SK-MEL-5 (cell line): ENCODE measurements at places on chromosomes 1 and 21.
A peak's percentile ranks its signal among the peaks of the same experiment; 100 is the strongest.

- no peak for DNase-seq
These were observed 75.0 kb upstream of the PKN2 start for GRCh38 chr1:88609051-88609450.

DNA sequence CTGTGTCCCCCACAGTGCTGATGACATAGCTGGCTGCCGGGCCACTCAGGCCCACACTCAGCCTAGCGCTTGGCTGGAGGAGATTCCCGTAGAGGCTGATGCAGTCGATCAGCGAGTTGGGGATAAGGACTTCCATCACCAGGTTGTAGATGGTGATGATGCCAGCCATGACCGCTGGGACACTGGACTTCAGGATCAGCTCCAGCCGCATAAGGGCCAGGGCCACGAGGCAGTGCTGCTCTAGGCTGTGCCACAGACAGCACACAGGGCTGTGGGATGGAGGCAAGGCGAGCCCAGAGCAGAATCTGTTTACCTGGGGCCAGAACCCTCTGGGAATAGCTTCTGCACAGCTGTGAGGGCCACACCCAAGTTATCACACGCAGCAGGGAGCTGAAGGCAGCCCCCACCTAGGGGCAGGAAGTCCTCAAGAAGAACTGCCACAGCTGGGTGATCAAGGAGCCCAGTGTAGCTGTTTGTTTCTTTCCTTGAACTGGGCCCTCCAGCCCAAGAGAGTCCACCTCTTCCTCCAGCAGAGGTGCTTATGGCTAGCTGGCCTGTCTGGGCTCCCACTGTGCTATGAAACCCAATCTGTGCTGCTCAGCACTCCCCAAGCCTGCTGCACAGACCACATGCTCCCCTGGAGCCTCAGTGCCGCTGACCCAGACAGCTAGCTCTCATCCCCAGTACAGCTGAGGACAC, 6.2 kb downstream of the SLC2A1 start:
- no peak for DNase-seq

- DNase-seq = peak; percentile 25
These were observed 92.6 kb upstream of the VAV3 start for GRCh38 chr1:108057541-108057940.

- no peak for DNase-seq
These were observed 202.2 kb upstream of the KIAA0040 start for GRCh38 chr1:175394739-175395138.

GRCh38 chr1:24715658-24716057, 29.6 kb upstream of the CLIC4 start:
- no peak for DNase-seq

DNA sequence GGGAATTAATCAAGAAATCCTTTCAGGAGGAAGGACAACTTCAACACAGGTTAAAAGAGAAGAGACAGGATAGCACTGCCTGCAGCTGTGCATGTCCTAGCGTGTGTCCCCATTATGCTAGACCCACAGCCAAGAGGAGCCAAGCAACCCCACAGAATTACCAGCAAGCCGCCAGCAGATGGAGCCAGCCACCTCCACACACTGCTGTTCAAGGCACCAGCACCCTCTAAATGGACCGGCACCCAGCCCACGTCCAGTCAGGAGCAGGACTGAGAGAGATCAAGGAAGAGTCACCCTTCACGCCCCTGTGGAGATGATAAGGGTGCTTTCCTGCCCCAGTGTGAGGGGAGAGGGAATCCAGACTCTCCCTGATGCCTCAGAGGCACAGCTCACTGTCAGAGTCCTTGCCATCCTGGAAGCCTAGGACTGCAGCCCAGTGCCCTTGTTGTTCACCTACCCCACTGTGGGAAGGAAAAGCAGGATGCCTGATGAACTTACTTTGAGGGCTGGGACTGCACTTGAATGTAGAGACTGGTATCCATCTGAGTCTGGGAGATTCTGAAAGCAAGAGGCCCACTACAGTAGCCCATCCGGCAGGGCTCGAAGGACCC, 37.1 kb upstream of the CTTNBP2NL start:
- peak; percentile 58 for DNase-seq

DNA sequence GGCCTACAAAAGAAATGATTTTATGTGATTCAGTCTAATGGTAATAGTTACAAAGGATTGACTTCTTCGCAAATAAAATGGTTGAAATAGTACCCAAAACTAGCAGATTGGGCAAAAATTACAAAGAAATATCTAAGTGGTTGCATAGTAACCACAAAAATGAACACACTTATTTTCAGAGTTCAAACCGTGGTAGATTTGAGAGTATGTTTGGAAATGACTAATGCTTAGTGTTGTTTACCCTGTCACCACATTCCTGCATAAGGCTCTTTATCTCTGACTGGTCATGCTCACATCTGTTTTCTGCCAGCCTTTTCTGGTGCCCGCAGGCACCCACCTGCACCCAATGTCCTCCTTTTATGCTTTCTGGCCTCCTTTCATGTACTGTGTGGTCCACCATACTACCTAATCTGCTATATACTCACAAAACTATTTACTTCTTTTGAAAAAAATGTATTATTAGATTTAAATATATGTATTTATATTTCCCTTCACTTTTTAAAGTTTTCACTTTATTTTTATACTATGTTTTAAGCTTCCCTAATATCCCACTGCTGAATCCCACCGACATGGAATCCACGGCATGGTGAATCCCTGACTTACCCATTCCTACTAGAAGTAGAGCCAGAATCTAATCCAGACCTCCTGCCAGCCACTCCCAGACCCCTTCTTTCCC, 30.3 kb downstream of the PTPRC start:
- DNase-seq = no peak

GRCh38 chr1:23545851-23546250, 13.4 kb downstream of the ID3 start:
- no peak for DNase-seq

- DNase-seq = no peak
These were observed 13.9 kb upstream of the IL6R start for GRCh38 chr1:154391086-154391770.

DNA sequence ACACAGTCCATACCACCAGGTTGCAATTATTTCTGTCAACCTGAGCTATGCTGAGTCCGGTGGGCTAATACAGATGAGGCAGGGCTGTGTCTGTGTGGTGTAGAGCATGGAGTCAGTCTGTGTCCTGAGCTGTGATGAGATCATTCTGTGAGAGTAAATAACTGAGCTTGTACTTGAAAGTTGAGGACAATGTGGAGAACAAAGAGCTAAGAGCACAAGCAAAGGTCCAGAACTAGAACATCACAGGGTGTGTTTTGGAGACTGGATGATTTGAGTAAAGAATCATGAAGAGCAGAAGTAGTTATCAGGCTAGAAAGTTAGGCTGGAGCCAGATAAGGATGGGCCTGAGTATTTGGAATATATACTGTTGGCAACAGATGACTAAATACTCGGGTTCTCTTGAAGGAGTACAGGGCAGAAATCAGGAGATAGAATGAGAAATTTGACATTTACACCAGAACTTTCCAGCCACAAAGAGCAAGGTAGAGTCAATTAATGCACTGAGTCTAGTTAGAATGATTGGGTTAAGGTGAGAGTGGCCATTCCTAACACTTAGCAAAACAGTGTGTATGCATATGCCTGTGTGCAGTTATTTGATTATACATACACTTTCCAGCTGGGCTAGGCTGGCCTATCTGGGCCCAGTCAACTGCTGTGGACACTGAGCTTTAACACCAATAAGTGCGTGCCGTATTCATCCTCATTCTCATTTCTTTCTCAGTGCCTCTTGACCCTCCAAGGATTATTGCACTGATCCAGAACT, 48.8 kb downstream of the LEPR start:
- DNase-seq = no peak

DNA sequence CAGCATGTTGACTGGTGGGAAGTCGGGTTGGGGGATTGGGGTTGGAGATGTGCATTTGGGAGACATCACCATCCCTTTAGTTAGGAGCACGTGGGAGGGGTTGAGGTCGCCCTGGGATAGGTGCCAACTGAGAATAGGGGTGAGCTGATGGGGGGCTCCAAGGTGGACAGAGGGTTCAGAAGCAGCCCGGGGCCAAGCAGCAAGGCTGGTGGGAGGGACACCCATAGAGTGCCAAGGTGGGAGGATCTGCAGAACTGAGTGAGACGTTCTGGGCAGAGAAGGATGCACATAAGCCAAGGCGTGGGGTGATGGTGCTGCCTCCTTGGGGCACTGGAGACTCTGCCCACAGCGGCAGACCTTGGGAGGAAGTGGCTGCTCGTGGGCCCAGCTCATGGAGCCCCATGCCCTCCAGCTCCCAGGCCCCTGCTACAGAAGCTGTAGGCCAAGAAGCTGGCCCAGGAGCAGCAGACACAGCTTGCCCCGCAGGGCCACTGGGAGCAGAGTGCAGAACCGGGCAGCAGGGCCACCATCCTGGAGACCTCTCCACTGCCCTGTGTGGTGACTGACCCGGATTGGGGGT, 31.4 kb upstream of the PKP1 start:
- no peak for DNase-seq

GRCh38 chr1:13593511-13594131, 10.0 kb downstream of the PDPN start:
- DNase-seq = no peak

- no peak for DNase-seq
These were observed 713 bp upstream of the HMGCL start for GRCh38 chr1:23825762-23826522.

- no peak for DNase-seq
These were observed 4.9 kb upstream of the TENT5C start for GRCh38 chr1:117600966-117601365.

DNA sequence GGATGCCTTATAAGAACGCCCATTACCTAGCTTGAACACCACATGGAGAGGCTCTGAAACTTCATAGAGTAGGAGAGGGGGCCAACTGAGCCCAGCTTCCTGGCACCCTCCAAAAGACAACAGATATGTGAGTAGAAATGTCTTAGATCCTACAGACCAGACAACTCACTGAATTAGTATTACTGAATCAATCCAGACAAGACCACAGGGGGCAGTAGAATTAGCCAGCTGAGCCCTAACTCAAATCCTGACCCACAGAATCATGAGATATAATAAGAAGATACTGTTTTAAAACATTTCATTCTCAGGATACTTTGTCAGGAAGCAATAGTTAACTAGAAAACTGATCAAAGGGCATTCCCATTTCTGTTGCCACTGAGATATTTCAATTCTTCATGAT, 45.8 kb upstream of the C1orf21 start:
- DNase-seq = peak; percentile 28

DNA sequence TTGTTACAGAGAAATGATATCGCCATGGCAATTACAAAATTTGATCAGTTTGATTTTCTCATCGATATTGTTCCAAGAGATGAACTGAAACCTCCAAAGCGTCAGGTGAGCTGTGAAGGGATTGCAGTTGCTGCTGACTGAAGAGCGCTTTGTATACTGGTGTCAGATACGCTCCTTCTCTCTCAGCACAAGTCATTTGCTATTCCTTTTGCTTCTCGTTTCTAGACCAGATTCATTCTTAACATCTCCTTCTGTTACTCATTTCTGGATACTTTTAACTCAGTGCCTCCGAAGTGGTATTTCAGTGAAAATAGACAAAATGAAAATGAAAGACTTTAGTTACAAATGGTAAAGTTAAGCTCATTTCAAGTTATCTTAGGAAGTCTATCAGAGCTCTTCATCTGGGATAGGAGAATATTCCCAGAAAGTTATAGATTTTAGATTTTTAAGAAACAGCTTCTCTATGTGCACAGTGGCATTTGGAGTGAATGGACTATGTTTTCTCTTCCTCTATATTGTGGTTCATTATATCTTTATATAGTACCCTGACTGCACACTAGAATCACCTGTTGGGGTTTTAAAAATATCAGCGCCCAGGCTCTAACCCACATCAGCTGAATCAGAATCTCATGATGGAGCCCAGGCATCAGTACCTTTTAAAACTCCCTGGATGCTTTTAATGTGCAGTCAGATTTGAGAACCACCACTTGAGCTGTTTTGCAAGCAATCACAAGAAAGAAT, 30.3 kb upstream of the KCNQ4 start:
- DNase-seq = no peak

DNA sequence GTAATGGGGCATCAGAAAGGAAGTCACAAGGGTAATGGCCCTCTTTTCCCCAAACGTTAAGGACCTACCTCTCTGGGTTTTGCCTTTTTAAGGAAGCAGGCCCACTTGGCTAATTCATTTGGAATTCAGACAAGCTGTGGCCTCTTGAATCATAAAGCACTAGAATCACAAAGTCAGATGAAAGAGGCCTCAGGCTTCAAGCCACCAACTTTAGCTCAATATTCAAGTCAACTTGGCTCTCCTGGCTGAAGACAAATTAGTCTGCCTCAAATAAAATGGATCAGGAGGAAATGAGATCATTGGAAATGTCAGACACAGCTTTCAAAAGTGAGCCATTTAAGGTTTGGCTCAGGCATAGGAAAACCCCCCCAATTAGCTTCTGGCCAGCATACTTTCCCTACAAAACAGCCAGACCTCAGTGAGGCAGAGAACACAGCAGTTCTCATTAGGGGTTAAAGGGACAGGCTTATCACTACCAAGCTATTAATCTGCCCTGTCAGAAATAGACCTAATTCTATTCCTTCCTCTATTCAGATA, 34.3 kb downstream of the SLC35D1 start:
- no peak for DNase-seq

- DNase-seq = no peak
These were observed 38.2 kb downstream of the CACNA1S start for GRCh38 chr1:201074018-201074417.

DNA sequence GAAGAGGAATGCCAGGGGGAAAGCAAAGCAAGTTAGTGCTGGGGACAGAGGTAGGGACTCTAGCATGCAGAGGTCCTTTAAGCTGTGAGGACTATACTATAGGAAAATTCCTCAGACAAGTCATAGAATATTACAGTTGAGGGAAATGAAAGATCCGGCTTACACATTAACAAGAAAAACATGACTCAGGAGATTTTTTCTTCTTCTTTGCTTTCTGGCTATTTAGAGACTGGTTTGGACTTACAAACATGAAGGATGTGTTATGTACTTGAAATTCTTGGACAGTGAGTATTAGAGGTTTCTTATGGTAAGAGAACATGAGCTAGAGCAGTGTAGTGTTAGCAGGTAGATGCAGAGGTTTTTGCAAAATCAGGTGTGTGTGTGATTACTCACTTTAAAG, 24.9 kb downstream of the USP25 start:
- DNase-seq = no peak

DNA sequence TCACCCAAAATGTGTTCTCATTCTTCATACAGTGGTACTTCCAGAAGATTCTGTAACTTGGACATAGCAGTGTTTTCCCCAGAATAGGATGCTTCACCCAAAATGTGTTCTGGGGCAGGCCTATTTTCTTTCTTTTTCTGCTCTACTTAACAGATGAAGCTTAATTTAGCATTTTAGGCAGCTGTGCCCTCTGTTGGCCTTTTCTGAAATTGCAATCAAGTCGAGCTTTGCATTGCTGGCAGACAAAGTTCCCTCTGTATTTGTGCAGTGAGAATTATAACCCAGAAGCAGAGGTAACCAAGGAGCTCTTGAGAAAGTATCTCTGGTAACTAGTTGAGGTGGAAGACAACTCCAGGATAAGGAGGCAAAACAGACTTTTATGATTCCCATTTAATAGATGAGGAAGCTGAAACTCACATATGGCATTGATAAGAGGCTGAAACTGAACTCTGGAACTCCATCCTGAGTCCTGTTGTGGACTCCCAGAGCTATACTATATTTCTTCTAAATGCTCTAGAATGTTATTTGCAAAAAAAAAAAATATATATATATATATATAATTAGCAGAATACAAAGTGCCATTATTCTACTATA, 50.3 kb upstream of the L1TD1 start:
- peak; percentile 71 for DNase-seq

GRCh38 chr1:154329152-154329521, 3.8 kb downstream of the ATP8B2 start:
- DNase-seq = no peak
